SJCRH30 (cell line): ENCODE measurements at places on chromosomes 3 and 15.

DNA sequence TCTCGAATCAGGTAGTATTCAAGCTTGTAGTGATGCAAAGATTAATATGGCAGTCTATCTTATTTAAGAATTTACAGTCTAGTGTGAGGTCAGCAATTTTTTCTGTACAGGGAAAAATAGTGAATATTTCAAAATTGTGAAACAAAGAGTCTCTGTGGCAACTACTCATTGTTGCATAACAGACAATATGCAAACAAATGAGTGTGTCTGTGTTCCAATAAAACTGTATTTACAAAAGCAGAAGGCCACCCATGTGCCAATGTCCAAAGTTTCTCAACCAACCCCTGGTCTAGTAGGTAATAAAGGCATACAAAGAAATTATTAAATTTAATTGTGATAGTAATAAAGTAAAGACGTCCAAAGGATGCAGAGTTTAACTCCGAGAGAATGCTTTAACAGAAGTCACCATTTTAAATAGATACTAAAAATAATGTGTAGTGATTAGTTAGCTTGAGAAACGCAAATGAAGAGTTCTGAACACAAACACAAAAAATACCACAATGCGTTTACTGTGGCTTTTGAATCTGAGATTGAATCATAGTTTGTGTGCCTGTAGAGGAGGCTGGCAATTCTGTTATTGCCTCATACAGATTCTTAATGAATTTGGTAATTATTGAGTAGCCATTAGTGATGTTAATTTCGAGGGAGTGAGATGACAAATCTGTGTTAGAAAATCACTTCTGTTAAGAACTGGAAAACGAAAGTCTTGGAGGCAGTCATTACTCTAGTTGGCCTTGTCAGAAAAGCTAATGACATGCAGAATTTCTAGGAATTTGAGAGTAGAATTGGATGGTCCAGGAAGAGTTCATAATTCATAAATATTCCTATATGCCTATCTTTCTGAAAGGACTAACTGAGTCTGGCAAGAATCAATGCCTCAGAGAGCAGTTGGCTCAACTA, 48.7 kb downstream of the CADM2 start:
- DNase-seq = no peak

GRCh38 chr15:67097930-67098740, 32.7 kb downstream of the SMAD3 start:
- no peak for DNase-seq

DNA sequence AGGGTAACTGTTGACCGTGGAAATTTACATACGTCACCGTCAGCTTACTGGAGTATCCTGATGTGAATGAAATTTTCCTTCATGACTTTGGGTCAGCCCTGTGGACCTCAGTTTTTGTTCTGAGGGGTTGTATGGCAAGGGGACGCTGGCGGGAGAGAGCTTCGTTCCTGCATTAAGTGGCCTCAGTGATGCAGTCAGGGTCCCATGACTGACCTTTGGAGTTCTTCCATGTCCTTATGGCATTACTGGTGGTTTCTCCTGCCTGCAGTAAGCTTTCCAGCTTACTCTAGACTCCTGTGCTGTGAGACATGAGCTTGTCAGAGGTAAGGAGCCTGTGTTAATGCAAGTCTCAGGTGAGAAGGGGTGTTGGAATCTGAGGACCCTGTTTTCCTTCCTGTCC, 1.8 kb downstream of the CD276 start:
- no peak for DNase-seq

DNA sequence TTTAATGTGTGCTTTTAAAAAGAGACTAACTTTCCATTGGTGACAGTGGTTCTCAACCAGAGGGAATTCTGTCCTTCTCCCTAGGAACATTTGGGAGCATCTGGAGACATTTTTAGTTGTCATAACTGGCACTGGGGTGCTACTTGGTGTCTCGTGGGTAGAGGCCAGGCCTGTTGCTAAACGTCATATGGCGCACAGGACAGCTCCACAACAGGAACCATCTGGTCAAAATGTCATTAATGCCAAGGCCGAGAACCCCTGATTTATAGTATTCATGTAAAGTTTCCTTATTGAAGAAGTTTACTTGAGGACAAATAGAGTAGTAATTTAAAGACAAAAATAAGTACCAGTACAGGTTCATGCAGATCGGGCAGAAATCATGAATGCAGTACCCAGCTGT, 164.2 kb downstream of the FEZF2 start:
- DNase-seq = no peak

- DNase-seq = no peak
These were observed 64.0 kb upstream of the CPOX start for GRCh38 chr3:98657457-98657856.
